Urinary bladder (tissue), 4 donors: ENCODE measurements at places on chromosomes 3 and 15.

GRCh38 chr3:66265649-66266048, 44.8 kb downstream of the SLC25A26 start:
- no peak for DNase-seq

DNA sequence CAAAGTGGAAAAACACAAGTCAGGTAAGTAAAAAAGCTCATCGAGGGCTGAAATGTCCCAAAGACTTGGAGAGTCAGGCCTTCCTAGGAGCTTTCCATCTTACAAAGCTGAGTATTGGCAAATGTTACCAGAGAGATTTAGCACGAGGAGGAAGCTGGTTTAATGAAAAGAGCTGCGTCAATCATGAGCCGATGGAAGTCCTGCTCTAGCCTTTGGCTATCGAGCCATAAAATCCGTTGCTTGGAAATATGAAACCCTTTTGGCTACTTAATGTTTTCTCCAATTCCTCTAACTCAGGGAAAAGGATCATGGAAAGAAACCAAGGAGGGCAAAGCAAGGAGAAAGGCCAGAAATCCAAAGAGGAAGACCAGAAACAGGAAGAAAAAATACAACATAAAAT, 1074.6 kb downstream of the FHIT start:
- DNase-seq, result no peak

GRCh38 chr3:54557538-54558428, 370.1 kb downstream of the LRTM1 start:
- no peak for DNase-seq

DNA sequence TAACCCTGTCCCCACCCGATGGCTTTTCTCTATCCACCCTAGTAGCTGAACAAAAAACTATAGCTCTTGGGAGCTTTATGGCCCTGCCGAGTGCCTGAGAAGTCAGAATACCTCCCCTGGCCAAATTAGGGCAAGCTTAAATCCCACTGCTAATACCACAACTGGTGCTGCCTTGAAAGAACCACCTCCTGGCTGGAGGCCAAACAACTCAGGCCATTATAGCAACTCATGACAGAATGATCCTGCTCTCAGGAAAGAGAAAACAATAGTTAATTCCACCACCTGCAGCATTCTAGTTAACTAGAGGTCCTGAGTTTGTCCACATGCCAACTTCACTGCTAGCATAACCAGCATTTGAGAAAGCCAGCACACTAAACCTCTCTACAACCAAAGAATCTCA, 123.2 kb downstream of the RTP4 start:
- DNase-seq, result no peak

DNA sequence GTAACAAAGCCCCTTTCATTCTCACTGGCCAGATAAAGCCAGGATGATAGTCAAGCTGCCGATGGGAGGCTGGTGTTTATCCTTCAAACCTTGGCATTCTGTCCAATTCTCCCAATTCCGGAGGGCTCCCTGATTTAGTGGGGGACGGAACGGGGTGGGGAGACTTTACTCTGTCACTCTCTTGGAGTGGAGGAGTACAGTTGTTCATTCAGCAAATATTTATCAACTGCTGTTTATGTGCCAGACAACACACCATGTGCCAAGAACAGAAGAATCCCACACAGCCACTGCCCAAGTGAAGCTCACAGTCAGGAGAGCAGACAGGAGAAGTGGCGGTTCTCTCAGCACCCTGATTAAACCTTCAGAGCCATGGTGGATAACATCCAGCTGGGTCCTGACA, 63.3 kb downstream of the WNT5A start:
- no peak for DNase-seq

GRCh38 chr3:147423537-147423797, 14.3 kb downstream of the ZIC1 start:
- no peak for DNase-seq
